ENCODE measurements at places on chromosomes 13 and 19.

DNA sequence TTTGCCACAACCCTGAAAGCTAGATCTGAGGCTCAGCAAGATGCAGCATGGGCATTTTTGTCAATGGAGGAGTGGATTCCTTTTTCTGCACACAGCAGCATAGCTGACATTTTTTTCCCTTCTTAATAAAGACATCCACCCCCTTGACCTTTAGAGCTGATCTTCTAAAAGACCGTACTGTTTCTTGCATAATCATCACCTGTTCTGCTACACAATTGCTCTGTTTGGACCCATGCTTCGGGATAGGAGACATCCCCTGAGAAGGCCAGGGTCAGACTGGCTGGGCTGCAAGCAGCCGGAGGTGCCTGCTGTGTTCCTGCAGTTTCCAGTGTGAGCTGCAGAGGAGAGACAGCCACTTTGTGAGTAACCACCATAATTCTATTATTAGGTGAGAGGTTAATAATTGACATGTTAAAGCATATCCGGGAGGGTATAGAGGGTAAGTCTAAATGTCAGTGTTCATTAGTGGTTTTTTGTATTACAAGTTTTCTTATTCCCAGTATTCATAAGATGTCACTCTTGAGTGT lies 108.5 kb upstream of the C1QTNF9B start:
- DNase-seq = no peak

- DNase-seq = peak; percentile 19
Measured at GRCh38 chr19:11881151-11881800, 6.3 kb upstream of the ZNF69 start.

DNA sequence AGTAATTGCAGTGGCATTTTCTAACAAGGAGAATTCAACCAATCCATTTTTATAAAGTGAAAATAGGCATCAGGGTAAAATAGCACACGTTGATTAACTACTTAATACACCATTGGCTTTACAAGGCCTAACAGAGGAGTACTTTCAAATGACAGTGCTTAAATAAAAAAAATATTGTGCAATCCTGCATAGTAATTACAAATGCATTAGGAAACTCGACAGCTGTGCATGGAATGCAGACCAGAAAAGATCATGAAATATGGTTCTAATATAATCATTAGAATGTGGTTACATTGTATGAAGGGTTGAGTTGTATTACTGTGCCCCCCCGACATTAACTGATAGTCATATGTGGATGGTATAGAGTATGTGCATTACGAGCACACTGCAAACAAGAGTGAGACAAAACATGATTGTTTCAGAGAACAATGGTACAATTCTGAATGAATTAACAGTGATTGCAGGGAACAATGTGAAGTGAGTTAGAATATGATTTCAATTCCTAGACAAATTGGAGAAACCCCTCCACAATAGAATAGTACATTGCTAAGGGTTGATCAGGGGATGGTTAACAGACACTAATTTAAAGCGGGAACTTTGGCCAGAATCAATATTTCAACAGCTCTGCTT lies 270.6 kb downstream of the GPC5 start:
- no peak for DNase-seq

GRCh38 chr13:99042521-99043250 lies 64.8 kb upstream of the DOCK9 start:
- no peak for DNase-seq

- no peak for DNase-seq
Measured at GRCh38 chr13:53601113-53601512, 572.5 kb downstream of the OLFM4 start.

DNA sequence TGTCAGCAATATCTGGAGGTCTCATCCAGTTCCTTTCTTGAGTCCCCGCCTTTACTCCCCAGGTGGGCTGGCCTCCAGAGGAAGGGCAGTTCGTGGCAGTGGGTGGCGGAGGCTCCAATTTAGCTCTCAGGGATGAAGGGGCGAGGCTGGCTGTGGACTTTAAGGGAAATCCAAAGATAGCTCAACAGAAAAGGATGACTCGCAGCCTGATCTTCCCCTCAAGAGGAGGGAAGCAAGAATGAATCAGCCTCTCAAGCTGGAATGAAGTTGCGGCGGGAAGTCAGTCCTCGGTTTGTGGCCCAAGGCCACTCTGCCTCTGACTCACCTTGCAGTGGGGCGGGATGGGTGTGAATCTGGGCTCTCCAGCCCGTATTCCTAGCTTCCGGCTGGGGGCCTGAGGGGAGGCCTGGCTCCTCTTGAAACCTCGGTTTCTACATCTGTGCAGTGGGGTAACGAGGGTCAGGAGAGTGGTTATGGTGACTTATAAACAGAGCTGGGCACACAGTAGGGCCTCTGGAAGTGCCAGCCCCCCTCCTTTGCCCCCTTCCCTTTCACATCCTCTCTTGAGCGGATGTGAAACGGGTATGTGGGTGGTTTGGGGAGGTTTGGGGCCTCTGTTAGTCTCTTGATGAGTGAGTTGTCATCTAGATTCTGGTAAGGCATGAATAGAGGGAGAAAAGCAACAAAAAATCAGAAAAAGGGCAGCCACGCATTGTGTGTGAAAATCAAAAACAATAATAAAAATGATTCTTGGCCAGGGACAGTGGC lies 10.5 kb upstream of the SMG9 start:
- peak; percentile 93 for DNase-seq

DNA sequence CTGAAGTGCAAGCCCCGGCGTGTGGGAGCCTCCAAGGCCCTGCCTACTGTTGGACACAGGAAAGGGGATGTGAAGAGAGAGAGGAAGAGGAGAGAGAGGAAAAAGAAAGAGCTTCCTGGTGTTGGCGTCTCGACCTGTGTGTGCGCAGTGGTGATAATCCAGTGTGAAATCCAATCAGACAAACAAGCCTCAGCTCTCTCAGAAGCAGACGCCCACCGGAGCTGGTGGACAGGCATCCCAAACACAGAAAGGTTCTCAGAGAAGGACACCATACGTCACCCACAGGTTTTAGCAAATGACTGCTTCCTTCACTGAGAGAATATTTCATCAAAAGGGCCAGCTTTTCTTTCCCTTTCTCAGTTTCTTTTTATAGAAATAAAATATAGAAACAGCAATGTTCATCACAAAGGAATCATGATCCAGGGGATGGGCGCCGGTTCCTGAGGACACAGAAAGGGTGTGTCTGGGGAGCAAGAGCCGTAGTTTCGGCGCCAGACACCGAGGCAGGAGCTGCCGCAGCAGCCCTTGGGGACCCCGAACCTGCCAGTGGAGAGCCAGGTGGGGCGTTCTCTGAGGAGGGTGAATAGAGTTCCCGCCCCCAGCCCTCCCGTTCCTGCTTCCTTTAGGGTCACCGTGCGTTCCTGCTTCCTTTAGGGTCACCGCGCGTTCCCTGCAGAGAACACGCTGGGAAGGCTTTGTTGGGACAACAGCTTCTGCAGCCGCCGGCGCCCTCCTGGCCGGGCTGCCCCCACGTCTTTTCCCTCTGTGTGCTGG lies 145.8 kb upstream of the SOX1 start:
- DNase-seq = no peak

GRCh38 chr13:36975172-36975571 lies 24.0 kb downstream of the ALG5 start:
- DNase-seq = no peak

DNA sequence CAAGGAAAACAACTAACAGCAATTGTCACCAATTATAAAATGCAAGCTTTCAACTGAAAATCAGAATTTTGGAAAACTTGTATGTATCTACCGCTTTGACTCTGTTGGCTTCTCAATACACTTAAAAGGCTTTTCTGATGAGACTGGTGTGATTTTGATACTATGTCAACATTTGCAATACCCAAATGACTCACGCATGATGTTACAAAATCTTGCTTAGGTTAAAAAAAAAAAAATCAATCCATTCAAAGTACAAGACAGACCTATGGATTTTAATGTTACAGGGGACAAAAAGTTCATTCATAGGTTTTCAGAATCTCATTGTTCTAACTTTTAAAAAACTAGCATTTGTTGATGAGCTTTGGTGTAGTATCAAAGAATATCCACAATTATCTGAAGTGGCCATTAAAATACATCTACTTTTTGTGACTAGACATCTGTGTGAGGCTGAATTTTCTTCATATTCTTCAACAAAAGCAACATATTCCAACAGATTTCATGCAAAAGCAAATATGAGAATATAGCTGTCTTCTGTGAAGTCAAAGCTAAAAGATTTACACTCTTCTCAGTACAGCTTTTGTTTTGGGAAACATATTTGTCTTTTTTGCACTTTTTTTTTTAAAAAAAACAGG lies 10.7 kb downstream of the ELF1 start:
- DNase-seq = no peak

GRCh38 chr13:30119476-30119875 lies 187.9 kb downstream of the KATNAL1 start:
- no peak for DNase-seq

DNA sequence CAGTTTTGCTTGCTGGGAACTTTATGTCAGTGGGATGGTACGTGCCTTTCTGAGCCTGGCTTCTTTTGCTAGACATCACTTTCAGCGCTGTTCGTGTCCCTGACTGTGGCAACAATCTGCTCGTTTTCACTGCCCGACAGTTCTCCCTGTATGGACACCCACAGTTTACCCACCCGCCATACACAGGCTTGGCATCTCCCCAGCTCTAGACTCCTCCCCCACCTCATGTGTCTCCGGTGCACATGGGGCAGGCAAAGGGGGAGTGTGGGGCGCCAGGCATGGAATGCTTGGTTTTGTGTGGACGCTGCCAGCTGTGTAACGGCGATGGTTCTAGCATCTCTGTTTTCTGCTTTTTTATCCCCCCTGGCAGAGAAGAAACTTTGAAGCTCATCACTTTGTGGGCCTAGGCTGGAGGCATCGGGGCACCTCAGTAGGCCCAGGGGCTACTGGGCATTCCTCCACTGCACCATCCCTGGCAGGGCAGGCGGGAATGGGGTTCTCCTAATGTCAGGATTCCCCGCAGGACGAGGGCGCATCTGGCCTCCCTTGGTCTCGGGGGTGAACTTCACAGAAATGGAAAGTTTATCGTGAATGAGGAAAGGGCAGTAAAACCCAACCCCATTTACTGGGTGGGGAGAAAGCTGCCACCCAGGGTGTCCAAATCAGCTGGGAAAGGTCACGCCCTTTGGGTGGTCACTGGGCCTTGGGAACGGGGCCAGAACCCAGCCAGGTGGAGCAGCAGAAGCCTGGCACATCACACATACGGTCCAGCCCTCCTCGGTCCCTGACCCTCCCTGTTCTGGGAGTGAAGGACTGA lies 60.8 kb downstream of the CEBPG start:
- DNase-seq = no peak

- no peak for DNase-seq
Measured at GRCh38 chr13:57424379-57424778, 207.2 kb upstream of the PCDH17 start.

DNA sequence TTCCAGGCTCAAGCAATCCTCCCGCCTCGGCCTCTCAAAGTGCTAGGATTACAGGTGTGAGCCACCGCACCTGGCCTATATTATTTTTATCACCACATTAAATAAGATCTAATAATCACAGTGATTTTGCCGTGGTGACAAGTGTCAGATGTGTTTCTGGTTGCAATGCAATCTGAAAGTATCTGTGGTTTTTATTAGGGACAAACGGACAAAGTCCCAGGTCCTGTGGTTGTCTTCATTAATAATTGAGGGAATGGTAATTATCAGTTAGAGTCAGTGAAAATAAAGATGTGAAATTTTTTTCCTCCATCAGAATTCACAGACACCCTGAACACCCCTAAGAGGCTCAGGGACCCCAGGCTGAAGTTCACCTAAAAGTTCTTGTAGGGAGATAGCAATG lies 1.3 kb upstream of the TICAM1 start:
- no peak for DNase-seq

DNA sequence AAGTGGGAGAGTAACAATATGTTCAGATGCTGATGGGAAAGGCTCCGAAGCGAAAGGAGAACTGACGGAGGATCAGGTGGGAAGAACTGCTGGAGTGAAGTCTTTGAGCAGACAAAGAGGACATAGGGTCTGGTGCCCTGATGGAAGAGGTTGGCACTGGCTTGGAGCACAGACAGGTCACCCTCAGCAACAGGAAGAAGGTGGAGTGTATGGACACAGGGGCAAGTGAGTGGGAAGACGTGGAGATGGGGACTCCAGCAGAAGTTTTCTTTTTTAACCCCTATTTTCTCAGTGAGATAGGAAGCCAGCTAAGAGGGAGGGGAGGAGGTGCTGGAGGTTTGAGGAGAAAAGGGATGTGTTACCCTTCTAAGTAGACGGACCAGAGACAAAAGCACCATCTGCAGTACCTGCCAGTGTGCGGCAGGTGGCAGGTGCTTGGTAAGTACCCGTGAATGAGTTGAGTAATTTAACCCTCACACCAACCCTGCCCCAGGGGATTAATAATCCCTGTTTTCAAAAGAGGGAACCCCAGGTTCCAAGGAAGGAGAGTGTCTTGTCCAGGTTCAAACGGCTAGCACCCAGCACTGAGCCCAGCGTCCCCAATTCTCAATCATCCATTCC lies 11.2 kb downstream of the HAS1 start:
- DNase-seq = no peak

DNA sequence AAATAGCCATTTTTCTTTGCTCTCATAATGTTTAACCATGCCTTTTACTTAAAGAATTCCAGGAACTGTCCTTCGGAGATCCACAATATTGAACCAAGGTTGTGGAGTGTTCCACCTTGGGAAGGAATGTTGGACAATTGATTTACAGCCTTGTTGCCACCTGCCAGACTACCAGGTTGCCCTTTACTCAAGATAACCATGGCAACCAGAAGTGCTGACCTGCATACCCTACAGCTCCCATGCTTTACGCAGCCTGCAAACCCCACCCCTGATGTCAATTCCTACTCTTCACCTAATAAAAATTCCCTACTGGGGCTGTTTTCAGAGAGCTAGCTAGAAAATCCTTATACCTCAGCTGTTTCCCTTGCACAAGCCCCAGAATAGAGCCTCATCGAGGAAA lies 151.0 kb upstream of the RXFP2 start:
- no peak for DNase-seq

GRCh38 chr13:49444524-49445395 lies 686 bp downstream of the SETDB2 start:
- no peak for DNase-seq

DNA sequence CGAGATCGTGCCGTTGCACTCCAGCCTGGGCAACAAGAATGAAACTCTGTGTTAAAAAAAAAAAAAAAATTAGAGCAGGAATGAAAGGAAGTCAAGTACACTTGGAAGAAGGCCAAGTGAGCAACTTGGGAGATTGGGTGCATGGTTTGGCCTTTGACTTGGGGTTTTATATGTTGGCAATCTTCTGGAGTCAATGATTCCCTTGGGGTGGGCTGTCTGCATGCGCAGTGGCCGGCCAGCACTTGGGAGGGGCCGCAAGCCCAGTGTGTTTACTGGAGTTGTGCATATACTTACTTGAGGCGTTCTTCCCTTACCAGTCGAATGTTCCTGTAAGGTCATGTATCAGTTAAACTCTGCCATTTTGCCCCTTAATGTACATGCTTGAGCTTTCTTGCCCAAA lies 103.9 kb downstream of the FAM216B start:
- no peak for DNase-seq

- peak; percentile 26 for DNase-seq
Measured at GRCh38 chr13:46751811-46752635, 44.9 kb downstream of the ESD start.

GRCh38 chr13:107669391-107669993 lies 545.8 kb downstream of the LIG4 start:
- no peak for DNase-seq

GRCh38 chr19:55118401-55118991 lies 1.1 kb upstream of the PPP1R12C start:
- no peak for DNase-seq

- DNase-seq = no peak
Measured at GRCh38 chr19:18160971-18161635, 8.1 kb downstream of the PIK3R2 start.

All from GM12864 (cell line).